ENCODE measurements at places on chromosomes 7 and 10.

- no peak for DNase-seq
Observed at GRCh38 chr7:25831062-25831691, 320.8 kb upstream of the NFE2L3 start.

DNA sequence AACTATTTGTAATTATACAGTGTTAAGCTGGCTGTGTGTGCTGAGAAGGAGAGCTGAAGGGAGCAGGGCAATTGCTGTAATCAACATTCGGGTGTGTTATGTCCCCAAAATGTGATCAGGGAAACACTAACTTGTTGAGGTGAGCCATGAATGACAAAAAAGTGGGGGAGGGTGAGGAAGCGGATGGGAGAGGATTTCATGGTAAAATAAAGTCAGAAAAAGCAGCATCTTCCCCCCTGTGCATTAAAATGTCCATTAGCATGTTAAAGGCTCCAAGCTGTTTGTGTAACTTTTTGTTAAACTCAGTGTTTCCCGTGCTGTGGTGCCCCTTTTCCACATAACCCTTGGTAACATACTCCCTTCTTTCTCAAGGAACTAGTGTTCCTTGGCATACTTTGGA is 84.9 kb downstream of the ARID5B start:
- no peak for DNase-seq

DNA sequence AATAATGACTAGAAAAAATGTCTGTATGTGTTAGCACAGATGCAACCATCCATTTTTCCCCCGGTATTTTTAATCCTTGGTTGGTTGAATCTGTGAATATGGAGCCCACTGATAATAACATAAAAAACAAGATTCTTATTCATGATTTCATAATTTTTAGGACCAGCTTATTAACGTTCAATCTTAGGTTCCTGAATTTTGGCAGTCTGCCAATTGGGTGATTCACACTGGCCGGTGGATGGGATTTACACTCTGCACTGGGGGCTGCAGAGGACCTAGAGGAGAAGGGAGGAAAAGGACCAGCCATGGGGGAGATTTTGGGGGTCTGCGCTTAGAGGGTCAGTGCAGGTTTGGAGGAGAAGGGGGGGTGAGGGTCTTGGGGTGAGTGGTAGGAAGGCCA is 327.9 kb downstream of the ACTR3B start:
- DNase-seq: no peak

- DNase-seq: no peak
Observed at GRCh38 chr10:110401401-110402076, 96.2 kb upstream of the DUSP5 start.

- no peak for DNase-seq
Observed at GRCh38 chr10:119439922-119440321, 102.6 kb downstream of the RGS10 start.

- DNase-seq: no peak
Observed at GRCh38 chr7:102967798-102968197, 55.0 kb downstream of the LRRC17 start.

- DNase-seq: peak; percentile 50
Observed at GRCh38 chr10:2020836-2021235, 283.5 kb upstream of the ADARB2 start.

Measured in GDM1 (cell line).